Vagina (tissue), 2 donors: ENCODE measurements at places on chromosomes 2 and 18. TPM values are rescaled to one million over a fixed set of nuclear protein-coding genes. Genes with fewer than 3 reads are reported as not detected.

GRCh38 chr18:59768409-59768808 lies 71.2 kb upstream of the CCBE1 start:
- H3K36me3 ChIP-seq: no peaks in the 10 kb centered on the region
- no peak for DNase-seq
- H3K27ac ChIP-seq: no peak overlapping the region
- no peaks in the 10 kb centered on the region for H3K27me3 ChIP-seq
- no peaks in the 10 kb centered on the region for H3K4me1 ChIP-seq
- H3K4me3 ChIP-seq: no peak overlapping the region

DNA sequence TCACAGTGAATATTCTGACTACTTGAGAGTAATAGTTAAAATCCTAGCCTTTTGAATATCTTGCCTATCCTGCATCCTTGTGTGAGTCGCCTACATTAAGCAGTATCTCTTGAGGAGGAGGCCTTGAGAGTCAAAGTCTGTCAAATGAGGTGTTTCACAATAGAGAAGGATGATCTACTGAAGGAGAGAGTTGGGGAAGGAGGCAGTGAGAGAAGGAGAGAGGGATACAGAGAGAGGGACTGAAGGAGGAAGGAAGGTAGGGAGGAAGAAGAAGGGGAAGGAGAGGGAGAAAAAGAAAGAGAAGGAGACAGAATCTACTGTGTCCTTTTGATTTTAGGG lies 123.6 kb upstream of the CYP26B1 start:
- H3K36me3 ChIP-seq: no peaks in the 10 kb centered on the region
- no peak overlapping the region for H3K27ac ChIP-seq
- peaks cover 7% of the 10 kb centered on the region for H3K4me1 ChIP-seq
- no peak for DNase-seq
- H3K4me3 ChIP-seq: no peak overlapping the region
- no peaks in the 10 kb centered on the region for H3K27me3 ChIP-seq

The MAPK4 gene
- 2.2 TPM for total RNA-seq

The NAT8 gene
- not detected for total RNA-seq

- no peak overlapping the region for H3K27ac ChIP-seq
- no peak for DNase-seq
- no peaks in the 10 kb centered on the region for H3K27me3 ChIP-seq
- no peak overlapping the region for H3K4me3 ChIP-seq
- H3K36me3 ChIP-seq: no peaks in the 10 kb centered on the region
These were observed 106.3 kb downstream of the C2orf74 start for GRCh38 chr2:61268249-61268648.

The REG3A gene
- not detected for total RNA-seq

DNA sequence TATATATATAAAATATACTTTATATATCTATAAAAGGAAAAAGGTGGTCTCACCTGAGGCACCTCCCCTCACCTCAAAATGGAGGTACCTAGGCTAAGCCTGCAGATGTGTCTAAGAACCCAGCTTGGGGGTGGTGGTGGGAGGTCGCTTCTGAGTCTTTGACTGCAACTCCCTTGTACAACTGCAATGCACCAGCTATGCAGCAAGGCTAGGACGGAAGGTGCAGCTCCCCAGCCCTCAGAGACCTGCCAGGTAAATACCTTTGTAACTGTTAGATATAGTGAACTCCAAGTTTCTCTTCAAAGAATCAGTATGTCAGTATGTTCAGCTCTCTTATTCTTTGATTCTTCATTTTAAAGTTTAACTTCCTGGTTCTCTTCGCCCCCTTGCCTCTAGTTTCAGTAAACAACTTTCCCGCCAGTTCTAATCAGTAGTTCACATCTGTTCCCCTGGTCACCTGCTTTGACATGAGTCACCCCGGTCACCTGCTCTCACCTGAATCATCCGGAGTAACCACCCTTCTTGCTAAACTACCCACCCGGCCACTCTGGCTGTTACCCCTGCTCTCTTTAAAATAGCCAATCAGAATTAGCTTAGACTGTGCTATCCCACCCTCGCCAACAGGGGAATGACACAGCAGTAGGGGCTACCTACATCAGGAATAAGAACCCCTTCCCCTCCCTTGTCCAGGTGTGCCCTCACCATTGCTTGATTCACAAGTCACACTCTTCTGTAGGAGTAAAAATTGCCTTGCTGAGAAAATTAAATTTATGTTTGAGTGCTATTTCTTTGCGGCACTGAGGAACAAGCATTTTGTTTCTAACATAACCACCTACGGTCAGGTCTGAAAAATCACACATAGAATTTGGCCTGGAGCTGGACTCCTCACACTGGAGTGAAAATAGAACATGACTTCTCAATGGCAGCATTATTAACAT lies 24.7 kb upstream of the IMPA2 start:
- H3K27me3 ChIP-seq: no peaks in the 10 kb centered on the region
- H3K36me3 ChIP-seq: no peaks in the 10 kb centered on the region
- H3K4me1 ChIP-seq: peaks cover 35% of the 10 kb centered on the region
- no peak for DNase-seq
- peak overlapping the region; percentile 71 for H3K27ac ChIP-seq

- H3K27ac ChIP-seq: no peak overlapping the region
- H3K36me3 ChIP-seq: no peaks in the 10 kb centered on the region
- no peak overlapping the region for H3K4me3 ChIP-seq
- no peak for DNase-seq
- H3K4me1 ChIP-seq: peaks cover 4% of the 10 kb centered on the region
These were observed 284.7 kb upstream of the VWC2L start for GRCh38 chr2:214126135-214126534.

DNA sequence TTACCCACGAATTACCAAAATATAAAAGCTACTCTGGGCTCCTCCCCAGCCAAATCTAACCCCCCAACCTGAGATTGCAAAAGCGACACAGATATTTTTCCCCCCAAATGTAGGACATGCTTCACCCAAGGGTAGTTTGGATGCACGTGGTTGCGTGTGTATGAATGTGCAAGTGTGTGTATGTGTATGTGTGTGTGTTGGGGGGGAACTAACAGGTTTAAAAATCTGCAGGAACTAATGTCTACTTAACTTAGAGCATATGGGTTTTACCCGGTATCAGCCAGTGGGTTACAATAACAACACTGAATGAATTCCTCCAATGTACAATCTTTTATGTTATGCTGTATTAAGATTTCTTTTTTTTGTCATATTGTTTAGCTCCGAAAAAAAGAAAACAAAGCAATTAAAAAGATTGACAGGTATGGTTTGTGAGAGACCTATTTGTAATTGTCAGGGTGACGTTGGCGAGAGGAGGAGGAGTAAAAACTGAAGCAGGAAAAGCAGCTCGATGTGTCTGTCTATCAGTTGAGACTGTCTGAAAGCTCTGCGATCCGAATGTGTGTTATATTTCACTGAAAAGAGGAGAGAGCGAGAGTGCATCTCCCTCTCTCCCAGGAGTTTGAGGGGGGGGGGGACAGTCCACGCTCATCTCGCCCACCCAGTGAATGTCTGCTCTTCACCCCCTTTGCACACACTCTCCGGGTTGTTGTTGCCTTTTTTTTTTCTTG lies at the start of gene TSHZ1:
TSHZ1 (plus strand) TSS at position 524 of the 728 bp plus-strand sequence. CDS start 1,080 bp downstream, outside the sequence.
- DNase-seq: peak; percentile 90
- H3K4me1 ChIP-seq: peaks cover 55% of the 10 kb centered on the region
- H3K27ac ChIP-seq: peak within 1 kb of the TSS; percentile 96

The PPP1R1C gene
- not detected for total RNA-seq

- H3K4me1 ChIP-seq: no peaks in the 10 kb centered on the region
- no peaks in the 10 kb centered on the region for H3K27me3 ChIP-seq
- no peak overlapping the region for H3K27ac ChIP-seq
- H3K4me3 ChIP-seq: no peak overlapping the region
- DNase-seq: no peak
These were observed 113.0 kb downstream of the EML6 start for GRCh38 chr2:54836477-54836876.

DNA sequence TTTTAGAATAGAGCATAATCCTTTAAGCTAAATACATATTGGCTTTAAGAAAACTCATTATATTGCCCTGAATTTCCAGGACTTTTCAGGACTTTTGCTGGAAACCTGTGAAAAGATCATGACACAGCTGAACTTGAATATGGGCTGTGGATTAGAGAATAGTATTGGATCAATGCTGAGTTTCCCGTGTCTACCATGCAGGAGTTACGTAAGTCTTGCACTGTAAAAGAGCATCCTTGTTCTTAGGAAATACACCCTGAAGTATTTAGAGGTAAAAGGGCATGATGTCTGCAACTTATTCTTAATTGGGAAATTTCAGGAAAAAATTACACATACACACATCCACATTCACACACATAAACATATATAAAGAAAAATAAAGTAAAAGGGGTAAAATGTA lies 82.1 kb downstream of the ZFP36L2 start:
- peaks cover 18% of the 10 kb centered on the region for H3K4me1 ChIP-seq
- H3K27ac ChIP-seq: no peak overlapping the region
- H3K27me3 ChIP-seq: no peaks in the 10 kb centered on the region
- H3K4me3 ChIP-seq: no peak overlapping the region
- no peaks in the 10 kb centered on the region for H3K36me3 ChIP-seq
- no peak for DNase-seq

DNA sequence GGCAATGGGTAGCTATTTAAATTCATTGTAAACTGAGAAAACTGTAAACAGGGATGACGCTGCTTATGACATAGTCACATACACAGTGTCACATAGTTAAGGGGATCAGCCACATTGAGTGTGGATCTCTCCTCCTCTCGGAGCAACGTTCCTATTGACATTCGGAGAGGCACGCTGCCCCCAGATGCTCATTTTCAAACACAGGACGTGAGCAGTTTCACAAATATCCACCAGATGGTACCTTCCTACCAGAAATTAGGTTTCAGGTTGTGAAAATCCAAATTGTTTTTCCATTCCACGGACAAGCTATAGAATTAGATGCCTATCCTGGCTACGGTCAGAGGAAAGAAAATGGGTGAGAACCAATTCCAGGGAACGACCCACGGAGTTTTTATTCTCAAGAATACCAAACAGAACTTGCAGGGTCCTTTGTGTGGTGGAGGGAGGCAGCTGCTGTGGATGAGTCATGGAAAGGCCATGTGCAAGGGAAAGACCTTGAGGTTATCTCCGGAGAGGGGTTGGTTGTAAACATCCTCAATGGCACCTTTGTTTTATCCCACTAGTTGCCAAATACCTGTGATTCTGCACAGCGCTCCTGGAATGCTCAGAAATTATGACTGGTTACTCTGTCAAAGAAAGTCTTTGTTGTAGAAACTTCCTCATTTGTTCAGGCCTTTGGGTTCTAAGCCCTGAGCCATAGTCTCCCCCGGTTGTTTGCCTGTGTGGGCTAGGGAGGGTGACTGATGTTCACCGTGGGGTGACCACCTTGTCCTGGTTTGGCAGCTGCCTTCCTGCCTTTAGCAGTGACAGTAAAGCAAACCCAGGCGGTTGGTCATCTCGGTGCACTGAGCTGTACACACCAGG lies 88.0 kb downstream of the ACTR3 start:
- H3K4me1 ChIP-seq: no peaks in the 10 kb centered on the region
- no peak overlapping the region for H3K27ac ChIP-seq
- no peaks in the 10 kb centered on the region for H3K27me3 ChIP-seq
- H3K36me3 ChIP-seq: no peaks in the 10 kb centered on the region

The PMAIP1 gene
- 7.4 TPM for total RNA-seq

The DLX1 gene
- total RNA-seq: not detected

- H3K27me3 ChIP-seq: no peaks in the 10 kb centered on the region
- no peaks in the 10 kb centered on the region for H3K36me3 ChIP-seq
- H3K27ac ChIP-seq: no peak overlapping the region
- H3K4me1 ChIP-seq: no peaks in the 10 kb centered on the region
- no peak for DNase-seq
These were observed 49.9 kb downstream of the ZAP70 start for GRCh38 chr2:97763176-97763845.

- peaks cover 75% of the 10 kb centered on the region for H3K4me1 ChIP-seq
- H3K4me3 ChIP-seq: no peak overlapping the region
- peaks cover 8% of the 10 kb centered on the region for H3K36me3 ChIP-seq
- H3K27ac ChIP-seq: no peak overlapping the region
- no peak for DNase-seq
- no peaks in the 10 kb centered on the region for H3K27me3 ChIP-seq
These were observed 124.4 kb downstream of the MAP4K4 start for GRCh38 chr2:101821828-101822458.

- no peak for DNase-seq
- no peaks in the 10 kb centered on the region for H3K36me3 ChIP-seq
- H3K4me1 ChIP-seq: peaks cover 7% of the 10 kb centered on the region
- H3K4me3 ChIP-seq: no peak overlapping the region
These were observed 99.9 kb downstream of the CPO start for GRCh38 chr2:207039225-207039624.

DNA sequence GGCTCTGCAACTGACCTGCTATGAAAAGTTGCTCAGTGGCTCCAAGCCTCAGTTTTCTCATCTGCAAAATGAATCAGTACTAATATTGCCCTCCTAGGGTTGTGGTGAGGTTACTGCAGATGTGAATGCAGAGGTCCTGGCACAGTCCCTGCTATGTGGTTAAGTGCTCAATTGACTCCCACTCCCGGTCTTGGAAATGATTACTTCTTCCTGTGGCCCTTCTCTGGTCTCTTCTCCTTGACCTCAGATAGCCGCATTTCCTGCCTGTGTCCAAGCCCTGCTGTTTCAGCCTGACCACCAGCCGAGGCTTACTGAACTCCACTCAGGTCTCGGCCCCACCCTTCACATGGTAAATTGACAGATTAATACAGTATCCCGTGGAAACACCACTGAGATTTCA lies 26.3 kb downstream of the CNGA3 start:
- peak; percentile 55 for DNase-seq
- H3K4me1 ChIP-seq: no peaks in the 10 kb centered on the region

The DLX2 gene
- not detected for total RNA-seq

GRCh38 chr2:36013064-36013463 lies 342.5 kb upstream of the CRIM1 start:
- H3K27ac ChIP-seq: no peak overlapping the region
- no peaks in the 10 kb centered on the region for H3K36me3 ChIP-seq
- no peaks in the 10 kb centered on the region for H3K27me3 ChIP-seq
- no peak overlapping the region for H3K4me3 ChIP-seq
- DNase-seq: no peak

GRCh38 chr2:34892766-34893165 lies 1293.7 kb upstream of the FAM98A start:
- no peaks in the 10 kb centered on the region for H3K4me1 ChIP-seq
- no peaks in the 10 kb centered on the region for H3K27me3 ChIP-seq
- no peak for DNase-seq
- no peak overlapping the region for H3K4me3 ChIP-seq

The GPR39 gene
- total RNA-seq: not detected

- H3K4me1 ChIP-seq: peaks cover 29% of the 10 kb centered on the region
- no peak overlapping the region for H3K27ac ChIP-seq
- DNase-seq: peak; percentile 87
- peak overlapping the region; percentile 40 for H3K4me3 ChIP-seq
- H3K27me3 ChIP-seq: no peaks in the 10 kb centered on the region
- no peaks in the 10 kb centered on the region for H3K36me3 ChIP-seq
These were observed 114.0 kb downstream of the FAM210A start for GRCh38 chr18:13612196-13612997.

- no peaks in the 10 kb centered on the region for H3K27me3 ChIP-seq
- DNase-seq: no peak
- no peaks in the 10 kb centered on the region for H3K4me1 ChIP-seq
- H3K4me3 ChIP-seq: no peak overlapping the region
- H3K36me3 ChIP-seq: no peaks in the 10 kb centered on the region
- no peak overlapping the region for H3K27ac ChIP-seq
These were observed 45.3 kb upstream of the CTLA4 start for GRCh38 chr2:203822240-203822639.

- no peaks in the 10 kb centered on the region for H3K27me3 ChIP-seq
- H3K27ac ChIP-seq: peak overlapping the region; percentile 12
- peaks cover 3% of the 10 kb centered on the region for H3K36me3 ChIP-seq
- no peak for DNase-seq
- H3K4me1 ChIP-seq: peaks cover 84% of the 10 kb centered on the region
- H3K4me3 ChIP-seq: no peak overlapping the region
These were observed 126.2 kb upstream of the EML6 start for GRCh38 chr2:54597153-54597848.

- peaks cover 13% of the 10 kb centered on the region for H3K4me1 ChIP-seq
- no peak overlapping the region for H3K27ac ChIP-seq
- H3K4me3 ChIP-seq: no peak overlapping the region
- no peaks in the 10 kb centered on the region for H3K36me3 ChIP-seq
- H3K27me3 ChIP-seq: no peaks in the 10 kb centered on the region
These were observed 171.9 kb upstream of the FHL2 start for GRCh38 chr2:105570757-105571156.
